Bone marrow (tissue), 2 donors: ENCODE measurements at places on chromosomes 6 and 20.

- no peak for DNase-seq
Observed at GRCh38 chr20:31841928-31842327, 3.5 kb downstream of the FOXS1 start.

DNA sequence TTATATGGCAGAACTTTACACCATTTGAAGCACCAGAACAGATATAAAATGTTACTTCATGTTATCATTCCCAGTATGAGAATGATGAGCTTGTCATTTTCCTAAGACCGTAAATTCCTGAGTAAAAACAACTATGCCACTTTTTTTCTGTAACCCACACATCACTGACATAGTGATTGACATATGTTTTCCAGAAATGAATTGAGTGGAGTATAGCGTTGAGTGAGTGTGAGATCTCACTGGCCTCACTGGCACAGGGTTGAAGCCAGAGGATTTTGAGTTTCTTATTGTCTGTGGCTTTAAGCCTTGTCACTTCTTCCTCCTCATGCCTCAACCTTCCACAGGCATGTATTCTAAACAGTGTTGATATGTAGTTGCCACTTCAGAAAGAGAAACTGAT, 62.3 kb downstream of the PDE7B start:
- DNase-seq = no peak

- DNase-seq = no peak
Observed at GRCh38 chr6:147055821-147056392, 148.3 kb upstream of the STXBP5 start.

DNA sequence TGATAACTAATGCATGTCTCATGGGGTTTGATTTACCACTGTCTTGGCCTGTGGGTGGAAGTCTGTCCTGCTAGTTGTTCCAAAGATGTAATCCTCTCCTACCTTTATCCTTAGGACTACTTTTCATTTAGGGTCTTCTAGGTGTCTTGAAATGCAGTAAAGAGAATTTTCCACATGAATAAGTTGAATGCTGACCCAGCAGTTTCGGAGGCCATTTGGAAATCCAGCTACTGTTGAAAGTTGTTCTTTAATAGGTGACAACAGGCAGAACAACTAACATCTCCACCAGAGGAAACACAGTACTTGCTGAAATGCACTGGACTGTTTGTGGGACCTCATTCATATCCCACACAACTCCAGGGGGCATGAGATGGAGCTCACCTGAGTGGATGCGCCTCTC, 478.1 kb downstream of the BTBD3 start:
- DNase-seq = no peak

- peak; percentile 78 for DNase-seq
Observed at GRCh38 chr6:106448000-106448426, 87.5 kb downstream of the CRYBG1 start.

- DNase-seq = no peak
Observed at GRCh38 chr20:11540558-11540957, 377.1 kb upstream of the BTBD3 start.

GRCh38 chr20:5608442-5609161, 141.6 kb upstream of the SHLD1 start:
- DNase-seq = no peak

GRCh38 chr20:37986044-37986858, 47.0 kb downstream of the TTI1 start:
- no peak for DNase-seq

DNA sequence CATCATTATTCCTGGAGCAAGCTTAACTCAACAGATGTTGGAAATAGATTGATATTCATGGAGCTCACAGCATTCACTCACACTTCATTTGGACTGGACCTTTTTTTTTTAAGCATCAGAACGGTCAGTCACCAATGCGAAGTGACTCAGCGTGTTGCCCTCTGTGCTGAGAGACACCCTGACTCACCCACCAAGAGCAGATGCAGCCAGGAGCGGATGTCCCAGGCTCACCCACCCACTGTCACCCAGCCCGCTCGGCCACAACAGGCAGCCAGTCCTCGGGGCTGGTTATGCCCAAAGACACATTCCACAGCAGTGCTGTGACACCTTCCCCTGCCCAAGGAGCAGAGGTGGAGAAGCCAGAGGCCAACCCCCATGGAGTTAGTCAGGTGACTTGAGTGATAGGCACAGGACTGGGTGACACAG, 15.7 kb downstream of the RNASET2 start:
- no peak for DNase-seq

DNA sequence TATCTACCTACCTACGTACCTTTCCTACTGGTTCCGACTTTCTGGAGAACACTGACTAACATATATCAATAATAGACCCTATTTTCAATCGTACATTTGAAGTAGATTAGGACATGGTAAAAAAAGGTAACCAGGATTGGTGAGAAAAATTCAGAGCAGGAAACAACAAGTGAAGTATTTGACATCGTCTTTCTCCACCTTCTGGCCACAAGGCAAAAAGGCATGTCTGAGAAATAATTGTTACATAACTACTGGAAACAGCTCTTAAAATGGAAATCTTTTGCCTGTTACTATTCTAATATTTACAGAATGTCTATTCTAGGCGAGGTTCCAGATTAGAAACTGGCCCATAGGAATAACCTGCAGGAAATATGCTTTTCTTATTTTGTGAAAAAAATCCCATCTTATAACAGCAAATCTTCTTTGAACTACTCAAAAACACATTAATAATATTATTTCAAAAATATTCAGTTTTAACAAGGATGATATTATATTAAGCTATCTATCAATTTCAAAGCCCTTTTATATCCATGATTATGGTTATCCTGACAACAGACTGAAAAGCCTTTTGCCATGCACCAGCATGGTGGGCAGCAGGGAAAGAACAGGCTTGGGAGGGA, 80.8 kb downstream of the RCAN2 start:
- DNase-seq = no peak

- no peak for DNase-seq
Observed at GRCh38 chr6:68226460-68226859, 408.6 kb upstream of the ADGRB3 start.

- DNase-seq = no peak
Observed at GRCh38 chr6:148146717-148147462, 195.7 kb upstream of the SASH1 start.

DNA sequence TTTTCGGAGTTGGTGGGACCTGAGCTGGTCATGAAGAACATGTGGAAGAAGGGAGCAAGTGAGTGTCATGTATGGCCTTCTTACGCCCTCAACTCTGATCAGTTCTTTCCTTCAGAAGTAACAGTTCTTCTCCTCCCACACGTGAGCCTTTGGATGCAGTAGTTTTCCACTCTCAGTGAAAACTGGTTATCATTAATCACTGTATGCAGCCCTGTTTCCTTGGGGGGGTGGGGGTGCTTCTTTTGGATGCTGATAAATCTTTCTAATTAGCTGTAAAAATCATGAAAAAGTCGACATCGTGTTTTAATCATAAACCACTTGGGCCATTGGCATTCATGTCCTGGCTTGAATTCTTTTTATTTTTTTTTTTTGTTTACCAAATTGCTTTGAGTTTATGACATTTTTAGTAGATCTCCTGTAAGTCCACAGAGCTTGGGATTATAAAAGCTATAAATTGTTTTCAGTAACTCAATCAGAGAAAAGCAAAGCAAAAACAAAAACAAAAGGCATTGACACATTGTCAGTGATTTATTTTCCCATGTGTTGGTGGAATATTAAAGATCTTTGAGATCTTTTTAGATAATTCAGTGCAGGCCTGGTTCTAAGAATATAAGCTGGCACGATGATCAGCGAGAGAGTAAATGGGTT, 84.8 kb downstream of the TRMT11 start:
- DNase-seq = no peak

DNA sequence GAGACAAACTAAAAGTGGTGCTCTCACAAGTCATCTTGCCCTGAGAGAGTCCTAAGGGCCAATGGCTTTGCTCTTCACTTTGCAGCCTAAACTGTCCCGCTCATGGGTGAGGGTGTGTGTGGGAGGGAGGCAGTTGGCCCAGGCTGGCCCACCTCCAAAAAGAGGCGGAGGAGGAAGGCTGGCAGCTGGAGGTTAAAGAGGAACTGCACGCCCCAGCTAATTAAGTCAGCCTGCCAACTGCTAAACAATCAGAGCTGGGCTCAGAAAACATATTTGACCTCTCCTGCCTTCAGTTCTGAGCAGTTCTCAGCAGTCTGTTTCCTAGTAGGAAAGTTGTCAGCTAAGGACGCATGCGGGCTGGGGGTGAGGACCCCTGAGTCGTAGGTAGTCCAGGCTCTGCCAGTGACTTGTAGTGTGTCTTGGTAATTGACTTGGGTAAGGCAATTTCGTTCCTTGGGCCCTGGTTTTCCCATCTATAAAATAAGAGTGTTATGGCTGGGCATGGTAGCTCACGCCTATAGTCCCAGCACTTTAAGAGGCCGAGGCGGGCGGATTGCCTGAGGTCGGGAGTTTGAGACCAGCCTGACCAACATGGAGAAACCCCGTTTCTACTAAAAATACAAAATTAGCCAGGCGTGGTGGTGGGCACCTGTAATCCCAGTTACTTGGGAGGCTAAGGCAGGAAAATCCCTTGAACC, 17.0 kb downstream of the GSS start:
- peak; percentile 84 for DNase-seq

DNA sequence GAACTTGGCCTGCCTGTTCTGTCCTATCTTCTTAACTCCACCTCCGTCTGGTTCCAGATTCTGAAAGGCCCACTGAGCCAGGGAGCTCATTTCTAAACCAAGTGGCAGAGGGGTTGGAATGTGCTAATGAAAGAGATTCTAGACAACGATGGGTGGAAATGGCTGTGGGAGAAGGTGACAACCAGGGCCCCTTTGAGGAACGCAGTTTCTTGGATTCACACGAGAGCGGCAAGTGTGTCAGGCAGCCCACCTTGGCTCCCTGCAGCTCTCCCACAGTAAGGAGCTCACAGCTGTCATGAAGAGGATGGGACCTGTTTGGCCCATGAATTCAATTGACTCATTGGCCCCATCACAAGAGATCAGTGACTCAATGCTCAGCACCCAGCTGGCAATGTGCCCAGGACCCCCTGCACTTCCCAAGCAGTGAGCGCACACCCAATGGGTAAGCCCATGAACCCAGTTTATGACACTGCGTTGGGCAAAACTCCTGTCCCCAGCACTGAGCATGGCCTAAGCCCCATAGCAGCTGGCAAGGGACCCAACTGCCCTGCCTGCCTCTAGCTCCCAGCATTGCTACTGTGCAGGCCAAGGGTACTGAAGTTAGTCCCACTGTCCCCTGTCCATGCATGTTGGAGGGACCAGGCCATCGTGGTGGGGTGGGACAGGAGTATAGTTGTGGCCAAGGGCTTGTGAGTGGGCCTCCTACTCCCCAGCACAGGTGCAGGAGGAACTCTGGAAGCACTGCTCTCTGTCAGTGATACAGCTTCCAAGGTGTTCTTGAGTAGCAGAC, 16.4 kb downstream of the MRPS18A start:
- no peak for DNase-seq

DNA sequence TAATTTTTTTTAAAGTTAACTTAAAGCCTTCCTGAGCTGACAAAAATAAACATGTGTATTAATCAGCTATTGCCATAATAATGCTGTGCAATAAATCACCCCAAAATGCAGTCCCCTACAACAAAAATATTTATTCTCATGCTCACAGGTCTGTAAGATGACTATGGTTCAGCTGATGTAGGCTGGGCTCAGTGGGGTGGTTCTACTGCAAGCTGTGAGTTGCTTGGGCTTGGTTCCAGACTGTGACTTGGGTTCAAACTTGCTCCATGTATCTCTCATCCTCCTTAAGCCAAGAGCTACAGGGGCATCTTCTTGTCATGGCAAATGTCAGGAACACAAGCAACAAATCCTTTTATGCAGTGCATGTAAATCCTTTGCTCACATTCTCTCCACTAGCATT, 644.3 kb downstream of the KIF16B start:
- DNase-seq = no peak

GRCh38 chr6:5497896-5498578, 236.7 kb downstream of the FARS2 start:
- no peak for DNase-seq

GRCh38 chr6:92777146-92777740, 642.1 kb downstream of the EPHA7 start:
- DNase-seq = no peak

DNA sequence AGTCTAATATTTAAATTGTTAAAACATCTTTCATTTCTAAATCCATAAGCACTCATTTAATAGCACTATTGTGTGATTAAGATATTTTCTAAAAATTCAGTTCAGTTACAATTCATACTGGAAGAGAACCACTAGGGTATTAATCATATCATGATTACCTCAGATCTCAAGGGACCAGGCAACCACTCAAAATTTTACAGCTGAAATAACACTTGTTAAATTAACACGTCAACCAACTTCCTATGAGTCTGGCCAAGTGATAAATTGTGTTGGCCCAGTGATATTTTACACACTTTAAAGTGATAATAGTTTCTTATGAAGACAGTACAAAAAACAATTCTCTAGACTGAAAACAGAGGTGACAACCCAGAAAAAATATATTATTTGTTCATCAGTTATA, 869.0 kb upstream of the ADGRB3 start:
- no peak for DNase-seq

DNA sequence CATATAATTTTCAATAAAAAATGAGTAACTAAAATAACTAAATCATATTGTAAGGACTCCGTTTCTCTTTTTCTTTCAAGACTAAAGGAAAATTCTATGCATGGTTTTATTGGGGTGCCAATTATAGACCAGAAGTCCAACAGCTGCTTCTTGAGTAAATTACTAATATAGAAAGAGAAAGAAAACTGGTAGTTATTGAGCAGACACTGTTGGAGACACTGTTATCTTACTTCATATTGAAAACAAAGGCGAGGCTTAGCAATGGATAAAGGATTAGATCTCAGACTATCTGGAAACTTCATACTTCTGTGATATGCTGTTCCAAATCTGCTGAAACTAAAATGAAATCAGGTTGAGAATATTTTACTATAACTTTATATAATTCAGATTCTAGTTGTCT, 169.6 kb upstream of the EYS start:
- DNase-seq = no peak

DNA sequence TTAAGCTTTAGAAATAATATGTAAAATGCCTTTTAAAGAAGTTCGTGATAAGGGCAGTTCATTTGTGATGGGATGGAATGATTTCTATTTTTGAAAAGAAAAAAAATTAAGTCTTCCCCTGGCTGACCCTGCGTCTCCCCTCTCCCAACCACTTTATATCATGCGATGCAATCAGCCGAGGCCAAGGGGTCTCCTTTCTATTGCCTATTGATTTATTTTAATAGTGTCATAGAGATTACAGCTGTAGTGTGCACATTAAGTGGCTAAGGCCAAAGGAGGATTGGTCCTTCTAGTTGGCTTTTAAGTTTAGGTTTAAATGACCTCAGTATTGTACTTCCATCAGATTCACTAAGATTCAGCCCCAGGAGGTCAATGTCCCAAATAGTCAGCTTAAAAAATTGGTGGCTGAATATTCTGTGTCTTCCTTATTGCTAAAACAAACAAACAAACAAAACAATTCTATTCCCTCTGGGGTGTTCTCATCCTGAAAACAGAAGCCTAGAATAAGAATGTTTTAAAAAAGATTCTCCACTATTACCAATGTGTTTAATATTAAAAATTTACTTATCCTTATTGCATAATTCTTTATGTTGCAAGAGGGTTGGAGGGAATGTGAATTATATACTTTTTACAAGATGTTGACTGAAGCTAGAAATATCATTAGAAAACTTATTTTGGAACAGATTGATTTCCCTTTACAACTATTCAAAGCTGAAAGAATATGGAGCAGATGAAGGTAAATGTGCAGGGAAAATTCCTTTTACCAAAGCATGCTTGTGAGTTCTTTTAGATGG, 359.1 kb downstream of the SAMD5 start:
- DNase-seq = no peak

- DNase-seq = no peak
Observed at GRCh38 chr20:17500271-17500670, 30.9 kb downstream of the BFSP1 start.
